ENCODE measurements at places on chromosomes 2 and 18.

GRCh38 chr2:155633887-155634570, 698.5 kb downstream of the NR4A2 start:
- H3K4me1 ChIP-seq, result no peaks in the 10 kb centered on the region
- no peak for DNase-seq
- H3K4me3 ChIP-seq, result no peak overlapping the region
- H3K27ac ChIP-seq, result no peak overlapping the region

DNA sequence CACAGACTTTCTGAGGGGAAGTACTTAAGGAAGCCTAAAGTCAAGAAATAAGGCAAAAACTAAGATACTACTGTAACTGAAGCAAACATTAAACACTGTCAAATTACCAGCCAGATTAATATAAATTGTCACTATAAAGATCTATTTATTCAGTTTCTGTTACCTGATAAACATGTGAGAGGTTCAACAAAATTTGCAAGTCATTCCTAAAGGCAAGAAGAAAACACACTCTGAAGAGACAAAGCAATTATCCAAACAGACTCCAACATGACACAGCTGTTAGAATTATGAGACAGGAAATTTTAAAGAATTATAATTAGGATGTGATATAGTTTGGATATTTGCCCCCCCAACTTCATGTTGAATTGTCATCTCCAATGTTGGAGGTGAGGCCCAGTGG, 140.4 kb upstream of the COL3A1 start:
- H3K27ac ChIP-seq, result no peak overlapping the region
- no peak for DNase-seq
- no peaks in the 10 kb centered on the region for H3K36me3 ChIP-seq
- H3K27me3 ChIP-seq, result no peaks in the 10 kb centered on the region
- no peaks in the 10 kb centered on the region for H3K4me1 ChIP-seq
- H3K4me3 ChIP-seq, result no peak overlapping the region

DNA sequence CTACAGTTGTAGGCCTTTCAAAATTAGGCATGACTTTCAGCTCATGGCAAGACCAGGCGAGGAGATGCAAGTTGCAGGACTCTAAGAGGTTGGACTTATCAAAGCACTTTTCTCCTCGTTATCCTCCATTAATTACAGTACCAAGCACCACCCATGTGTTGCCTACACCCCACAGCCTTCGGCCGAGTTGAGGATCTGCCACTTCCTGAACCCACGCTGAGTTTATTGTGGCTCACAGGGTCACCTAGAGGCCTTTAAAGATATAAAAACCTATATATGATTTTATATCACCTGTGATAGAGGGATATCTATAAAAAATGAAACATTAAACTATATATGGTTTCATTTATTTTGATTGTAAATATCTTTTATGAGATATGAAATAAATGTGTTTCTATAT, 2.6 kb downstream of the UGT1A10 start:
- no peaks in the 10 kb centered on the region for H3K27me3 ChIP-seq
- no peaks in the 10 kb centered on the region for H3K4me1 ChIP-seq
- no peak for DNase-seq
- H3K27ac ChIP-seq, result no peak overlapping the region
- H3K4me3 ChIP-seq, result no peak overlapping the region
- H3K36me3 ChIP-seq, result no peaks in the 10 kb centered on the region

DNA sequence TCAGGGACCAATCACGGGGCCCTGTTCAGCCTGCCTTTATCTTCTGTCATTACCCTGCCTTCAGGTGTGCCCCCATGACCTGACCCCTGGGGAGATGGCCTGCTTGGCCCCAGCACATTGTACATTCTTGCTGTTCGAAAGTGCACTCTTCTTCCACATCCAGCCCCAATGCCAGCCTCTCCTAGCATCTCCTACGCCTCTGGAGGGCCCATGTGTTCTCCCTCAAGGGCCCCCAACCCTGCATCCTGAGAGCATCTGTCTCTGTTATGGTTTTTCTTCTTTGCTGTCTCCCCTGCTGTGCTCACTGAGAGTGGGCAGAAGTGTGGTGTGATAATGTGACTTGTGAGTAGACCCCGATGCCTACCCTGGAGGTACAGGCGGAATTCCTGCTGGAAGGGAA, 41.5 kb upstream of the OTOS start:
- H3K4me3 ChIP-seq, result no peak overlapping the region
- no peaks in the 10 kb centered on the region for H3K27me3 ChIP-seq
- no peaks in the 10 kb centered on the region for H3K4me1 ChIP-seq
- H3K27ac ChIP-seq, result no peak overlapping the region
- H3K36me3 ChIP-seq, result no peaks in the 10 kb centered on the region
- peak; percentile 27 for DNase-seq

DNA sequence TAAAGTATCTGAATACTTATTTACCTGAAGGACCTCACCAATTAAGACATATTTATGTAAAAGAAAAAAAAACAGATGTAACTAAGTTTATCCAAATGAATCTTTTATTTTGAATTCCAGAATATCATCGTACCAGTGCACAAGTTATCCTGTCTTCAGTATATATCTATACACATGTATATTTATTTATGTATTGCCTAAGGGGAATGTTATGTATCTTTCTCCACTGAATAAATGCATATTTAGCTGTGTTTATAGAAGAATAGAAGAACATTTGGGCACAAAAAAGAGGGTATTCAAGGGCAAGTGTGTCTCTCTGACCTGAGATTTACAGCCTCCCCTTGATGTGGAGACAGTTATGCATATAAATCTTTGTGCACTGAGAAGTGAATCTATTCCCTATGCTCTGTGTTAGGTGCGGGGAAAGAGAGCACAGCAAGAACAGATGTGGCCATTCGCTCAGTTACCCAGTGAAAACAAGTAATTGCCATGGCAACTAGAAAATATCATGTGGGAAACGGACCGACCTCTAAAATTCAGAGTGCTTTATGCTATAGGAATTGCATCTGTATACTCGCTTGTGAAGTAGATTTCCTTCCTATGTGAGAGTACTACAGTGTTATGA, 39.5 kb upstream of the ASXL3 start:
- H3K36me3 ChIP-seq, result no peaks in the 10 kb centered on the region
- no peak for DNase-seq
- no peak overlapping the region for H3K27ac ChIP-seq
- peaks cover 5% of the 10 kb centered on the region for H3K4me1 ChIP-seq
- H3K4me3 ChIP-seq, result no peak overlapping the region
- no peaks in the 10 kb centered on the region for H3K27me3 ChIP-seq

All from endodermal cell (in vitro differentiated cells).